ENCODE measurements at places on chromosomes 3 and 15.

DNA sequence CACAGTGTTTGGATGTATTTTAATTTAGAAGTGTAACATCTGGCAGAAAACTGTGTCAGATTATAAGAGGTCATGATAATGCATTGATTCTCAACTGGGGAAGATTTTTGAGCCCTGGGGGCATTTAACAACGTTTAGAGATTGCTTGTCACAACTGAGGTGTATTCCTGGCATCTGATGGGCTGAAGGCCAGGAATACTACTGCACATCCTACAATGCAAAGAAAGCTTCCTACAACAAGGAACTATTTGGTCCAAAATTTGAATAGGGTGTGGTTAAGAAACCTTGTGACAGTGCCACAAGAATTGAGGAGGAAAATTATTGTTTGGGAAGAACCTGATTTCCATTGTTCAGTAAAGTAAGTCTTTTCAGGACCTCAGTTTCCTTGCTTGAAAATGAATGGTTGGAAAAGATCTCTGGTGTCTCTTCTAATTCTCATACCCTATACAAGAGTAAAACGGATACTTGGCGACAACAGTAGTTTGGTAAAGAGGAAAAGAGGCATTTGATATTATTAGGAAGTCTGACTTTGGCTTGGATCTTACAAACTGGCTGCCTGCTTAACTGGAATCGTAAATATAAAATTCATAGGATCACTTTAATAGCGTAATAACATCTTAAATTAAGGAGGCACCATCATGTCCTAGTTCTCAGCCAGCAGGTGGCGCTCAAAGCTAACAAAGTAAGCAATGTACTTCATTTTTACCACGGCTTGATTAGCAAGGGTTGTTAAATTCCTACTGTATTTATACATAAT is 4.3 kb downstream of the DAZL start:
- DNase-seq = peak; percentile 85

- no peak for DNase-seq
These were observed 43.7 kb downstream of the STAG1 start for GRCh38 chr3:136708333-136708985.

DNA sequence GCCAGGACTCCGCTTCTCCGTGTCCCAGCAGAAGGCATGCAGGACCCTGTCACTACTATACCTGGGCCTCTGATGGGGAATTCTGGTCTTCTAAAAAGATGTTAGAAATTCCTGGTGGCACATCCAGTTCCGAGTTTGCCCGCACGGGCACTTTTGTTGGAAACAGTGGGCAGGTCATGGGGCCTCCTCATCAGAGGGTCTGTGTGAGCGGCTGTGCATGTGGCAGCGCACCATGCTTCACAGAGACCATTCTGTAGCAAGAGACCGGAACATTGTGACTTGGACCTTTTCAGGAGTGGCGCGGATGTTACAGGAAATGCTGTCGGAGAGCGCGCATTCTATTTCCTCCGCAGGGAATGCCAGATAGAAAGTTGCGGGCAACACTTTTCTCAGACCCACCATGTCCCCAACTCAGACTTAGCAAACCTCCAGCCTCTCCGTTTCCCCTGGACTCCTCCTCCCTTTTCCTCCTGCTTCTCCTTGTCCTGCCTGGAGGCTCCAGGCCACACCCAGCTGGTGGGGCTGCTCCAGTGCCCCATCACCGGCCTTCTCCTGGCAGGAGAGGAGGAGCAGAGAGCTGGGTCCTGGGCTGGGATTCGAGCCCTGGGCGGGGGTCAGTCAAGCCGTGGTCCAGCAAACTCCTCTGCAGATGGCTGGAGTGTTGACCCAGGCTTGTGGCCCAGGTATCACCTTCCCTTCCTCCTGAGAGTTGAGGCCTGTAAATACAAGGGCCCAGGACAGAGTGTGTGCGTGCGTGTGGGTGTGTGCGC is 46.6 kb downstream of the KLF13 start:
- DNase-seq = no peak

DNA sequence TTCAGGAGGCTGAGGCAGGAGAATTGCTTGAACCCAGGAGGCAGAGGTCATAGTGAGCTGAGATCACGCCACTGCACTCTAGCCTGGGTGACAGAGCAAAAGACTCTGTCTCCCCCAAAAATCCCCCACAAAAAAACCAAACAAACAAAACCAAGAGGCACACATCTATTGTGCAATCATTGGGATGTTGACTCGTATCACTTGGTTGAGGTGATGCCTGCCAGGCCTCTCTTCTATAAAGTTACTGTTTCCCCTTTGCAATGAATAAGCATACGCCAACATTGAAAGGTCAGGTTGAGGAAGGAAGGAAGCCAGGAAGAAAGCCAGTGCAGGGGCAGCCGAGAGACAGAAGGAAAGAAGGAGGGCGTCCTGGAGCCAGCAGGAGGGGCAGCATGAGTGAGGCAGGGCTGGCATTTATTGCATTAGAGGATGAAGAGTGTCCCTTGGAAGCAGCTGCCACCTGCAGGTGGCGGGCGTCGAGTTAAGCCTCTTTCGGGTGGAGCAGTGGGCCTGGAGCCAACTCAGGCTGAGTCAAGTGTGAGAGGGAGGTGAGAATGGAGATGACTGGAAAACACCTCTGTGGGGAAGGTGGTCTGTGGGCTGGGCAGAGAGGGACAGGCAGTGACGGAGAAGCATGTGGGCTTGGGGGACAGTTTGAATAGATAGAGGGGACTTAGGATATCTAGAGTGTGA is 8.3 kb upstream of the CSPG4 start:
- peak; percentile 39 for DNase-seq

DNA sequence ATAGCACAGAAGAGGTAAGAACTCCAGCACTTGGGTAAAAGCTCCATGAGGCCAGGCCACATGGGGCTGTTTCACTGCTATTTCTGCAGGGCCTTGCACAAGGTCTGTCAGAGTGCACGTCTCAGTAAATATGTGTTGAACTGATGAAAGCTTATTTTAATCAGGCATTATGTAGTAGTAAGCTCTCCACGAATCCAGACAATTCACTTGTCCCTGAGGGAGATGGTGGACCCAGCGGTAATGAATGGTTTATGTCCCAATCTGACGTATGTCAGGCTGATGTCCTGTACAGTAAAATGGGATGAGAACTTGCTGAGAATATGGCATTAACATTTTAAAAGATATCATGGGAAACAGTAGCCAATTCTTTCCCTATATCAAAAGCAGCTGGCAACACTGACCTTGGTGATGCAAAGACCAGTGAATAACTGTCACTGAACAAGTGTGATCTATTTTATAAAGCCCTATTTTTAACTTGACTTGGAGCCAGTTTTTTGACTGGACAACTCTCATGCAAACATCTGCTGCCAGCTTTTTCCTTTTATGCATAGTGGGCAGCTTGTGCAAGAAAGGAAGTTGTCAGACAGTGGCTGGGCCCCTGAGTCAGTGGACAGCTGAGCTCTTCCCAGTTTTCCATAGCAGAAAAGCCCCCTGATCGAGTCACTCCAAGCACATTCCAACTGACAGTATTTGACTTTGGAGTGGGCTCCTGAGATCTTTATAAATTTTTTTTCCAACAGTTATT is 519.8 kb upstream of the MDFIC2 start:
- DNase-seq = peak; percentile 80

DNA sequence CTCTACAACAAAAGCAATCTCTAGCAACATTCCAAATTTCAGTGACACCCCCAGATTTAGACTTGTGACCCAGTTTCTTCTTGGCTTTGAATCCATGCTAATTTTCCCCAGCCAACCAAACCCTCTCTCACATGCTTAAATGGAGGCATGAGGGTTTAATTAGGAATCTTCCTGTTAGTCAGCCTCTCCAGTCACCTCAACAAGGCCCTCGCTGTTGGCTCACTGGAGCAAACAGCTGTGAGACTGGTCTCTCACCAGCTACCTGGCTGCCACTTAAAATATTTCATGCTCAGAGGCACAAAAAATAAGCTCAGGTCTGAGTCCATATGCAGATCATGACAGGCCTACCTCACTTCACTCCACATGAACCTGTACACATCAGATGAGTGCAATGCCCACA is 630.4 kb upstream of the ADAMTS9 start:
- no peak for DNase-seq

DNA sequence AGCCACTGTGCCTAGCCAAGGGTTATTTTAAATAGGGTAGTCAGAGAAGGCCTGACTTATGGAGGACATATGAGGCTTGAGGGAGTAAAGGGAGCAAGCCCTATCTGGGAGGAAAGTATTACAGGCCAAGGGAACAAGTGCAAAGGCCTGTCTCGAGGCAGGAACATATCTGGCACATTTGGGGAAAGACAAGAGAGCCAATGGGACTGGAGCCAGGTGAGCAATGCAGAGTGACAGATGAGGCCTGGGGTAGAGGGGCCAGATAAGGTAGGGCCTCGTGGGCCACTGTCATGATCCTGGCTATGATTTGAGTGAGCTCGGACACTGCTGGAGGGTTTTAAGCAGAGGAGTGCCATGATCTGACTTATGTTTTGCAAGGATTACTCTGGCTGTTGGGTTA is 43.8 kb downstream of the DCP1A start:
- no peak for DNase-seq

DNA sequence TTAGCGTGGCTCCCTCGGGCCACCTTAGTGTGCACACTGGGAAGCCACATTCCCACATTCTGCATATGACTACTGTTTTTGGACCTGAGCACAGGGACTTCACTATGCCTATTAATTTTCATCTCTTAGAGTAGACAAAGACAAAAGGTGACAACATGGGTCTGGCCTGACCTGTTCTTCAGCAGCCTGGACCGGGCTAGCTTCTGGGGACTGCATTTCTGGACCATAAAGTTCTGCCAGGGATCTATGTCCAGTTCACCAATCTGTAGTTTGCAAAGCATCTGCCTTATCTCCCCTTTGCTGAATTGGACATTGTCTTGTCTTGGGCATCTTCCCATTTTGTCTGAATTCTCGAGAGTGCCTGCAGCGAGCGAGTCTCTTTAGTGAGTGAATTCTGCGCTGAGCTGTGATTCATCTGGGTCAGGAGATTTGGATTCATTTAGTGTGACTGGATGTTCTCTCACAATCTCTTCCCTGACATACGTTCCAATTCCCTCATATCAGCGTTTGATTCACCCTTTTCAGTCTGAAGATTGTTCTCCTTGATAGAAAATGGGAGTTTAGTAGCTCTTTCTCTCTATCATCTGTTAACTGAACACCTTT is 112.2 kb upstream of the PLXNA1 start:
- DNase-seq = no peak

DNA sequence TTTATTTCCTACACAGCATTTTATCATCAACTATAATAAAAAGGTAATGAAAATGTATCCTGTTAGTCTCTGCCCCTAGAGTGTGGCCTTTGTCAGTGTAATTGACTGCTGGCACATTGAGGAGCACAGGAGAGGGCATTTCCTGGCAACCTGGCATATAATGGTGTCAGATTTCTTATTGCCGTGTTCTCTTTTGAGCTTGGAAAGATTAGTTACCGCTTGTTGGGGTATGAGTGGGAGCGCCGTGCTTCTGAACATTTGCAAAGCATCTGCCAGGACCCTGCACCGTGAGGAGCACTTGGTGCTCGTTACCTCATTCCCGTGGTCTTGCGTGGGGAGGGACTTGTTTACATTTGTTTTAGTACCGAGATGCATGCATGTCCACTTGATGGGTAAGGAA is 124.4 kb downstream of the PTPRG start:
- no peak for DNase-seq

- no peak for DNase-seq
These were observed 835.4 kb upstream of the GBE1 start for GRCh38 chr3:82596805-82597204.

DNA sequence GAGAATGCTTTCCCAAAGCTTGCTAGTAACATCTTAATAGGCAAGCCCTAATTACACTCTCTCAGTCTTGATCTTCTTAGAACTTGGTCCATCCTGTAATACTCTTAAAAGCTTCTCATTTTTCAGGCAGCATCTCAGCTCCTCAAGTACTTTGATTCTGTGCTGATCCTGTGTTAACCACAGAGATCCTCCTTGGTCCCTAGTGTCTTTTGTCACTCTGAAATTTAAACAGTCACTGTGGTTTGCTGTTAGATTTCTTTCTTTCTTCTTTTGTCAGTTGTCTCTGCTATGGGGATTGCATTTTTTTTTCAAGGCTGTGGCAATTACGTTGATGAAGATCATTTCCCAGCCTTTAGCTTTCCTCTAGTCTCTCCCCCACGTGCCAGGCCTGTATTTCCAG is 26.0 kb upstream of the UBE3A start:
- no peak for DNase-seq

DNA sequence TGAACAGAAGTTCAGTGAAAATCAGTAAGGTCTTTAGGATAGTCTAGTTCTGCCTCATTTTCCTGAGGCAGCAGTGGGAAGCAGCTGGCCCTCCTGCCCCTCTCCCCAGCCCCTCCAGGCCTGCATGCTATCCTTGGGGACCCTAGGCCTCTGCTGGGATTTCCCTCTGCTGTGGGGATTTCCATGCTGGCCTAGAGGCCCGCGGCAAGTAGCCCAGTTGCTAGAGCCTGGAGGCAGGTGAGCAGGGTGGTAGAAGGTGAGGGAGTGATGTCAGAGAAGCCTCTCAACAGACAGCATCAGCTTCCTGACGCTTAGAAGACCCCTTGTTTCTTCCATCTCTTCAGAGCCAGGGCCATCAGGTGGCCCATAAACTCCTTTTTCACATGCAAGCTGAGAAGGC is 305.8 kb upstream of the THBS1 start:
- no peak for DNase-seq

- DNase-seq = no peak
These were observed 131.0 kb downstream of the MEX3B start for GRCh38 chr15:81914734-81915256.

DNA sequence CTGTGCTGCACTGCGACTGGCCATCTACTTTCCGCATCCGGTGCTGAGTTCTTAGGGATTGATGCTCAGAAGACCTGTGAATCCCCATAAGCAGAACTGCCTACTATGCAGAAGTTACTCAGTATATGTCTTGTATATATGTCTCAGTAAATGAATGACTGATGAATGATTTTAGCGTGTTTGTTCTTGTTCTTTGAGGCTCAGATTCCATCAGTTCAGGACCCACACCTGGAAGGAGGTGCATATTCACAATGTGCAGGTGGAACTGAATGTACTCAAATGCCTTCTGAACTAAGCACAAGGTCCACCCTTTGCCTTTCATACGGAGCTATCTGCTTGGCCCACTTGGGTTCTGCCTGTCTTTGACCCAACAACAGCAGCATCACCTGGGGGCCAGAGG is 19.8 kb downstream of the TNFAIP8L3 start:
- DNase-seq = no peak

DNA sequence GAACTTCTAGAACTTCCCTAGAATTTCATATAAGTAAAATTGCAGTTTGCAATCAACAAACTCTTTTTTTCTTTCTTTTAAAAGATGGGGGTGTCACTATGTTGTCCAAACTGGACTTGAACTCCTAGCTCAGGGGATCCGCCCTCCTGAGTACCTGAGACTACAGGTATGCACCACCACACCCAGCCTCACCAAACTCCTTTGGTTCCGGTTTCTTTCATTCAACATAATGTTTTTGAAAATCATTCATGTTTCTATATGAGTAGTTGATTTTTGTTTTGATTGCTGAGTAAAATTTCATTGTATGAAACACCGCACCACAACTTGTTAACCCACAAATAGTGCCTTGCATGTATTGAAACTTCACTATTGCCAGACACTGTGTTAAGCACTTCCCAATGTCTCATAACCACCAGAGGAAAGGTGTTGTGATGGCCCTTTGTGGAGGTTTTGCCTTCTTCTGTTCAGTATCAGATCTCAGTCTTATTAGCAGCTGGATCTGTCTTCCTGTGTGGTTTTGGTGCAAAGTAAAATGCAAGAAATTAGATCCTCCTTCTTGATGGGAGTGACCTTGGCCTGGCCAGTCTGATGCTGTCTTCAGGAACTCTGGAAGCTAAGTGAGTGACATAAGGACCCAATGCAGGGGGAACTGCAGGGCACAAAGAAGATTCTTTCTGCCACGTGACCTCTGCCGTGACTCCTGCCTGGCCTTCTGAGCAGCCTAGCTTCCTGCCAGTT is 78.8 kb upstream of the UBE2E1 start:
- no peak for DNase-seq

GRCh38 chr3:39896184-39896583 is 86.8 kb downstream of the MYRIP start:
- DNase-seq = no peak
